ENCODE measurements at places on chromosomes 1 and 21.

DNA sequence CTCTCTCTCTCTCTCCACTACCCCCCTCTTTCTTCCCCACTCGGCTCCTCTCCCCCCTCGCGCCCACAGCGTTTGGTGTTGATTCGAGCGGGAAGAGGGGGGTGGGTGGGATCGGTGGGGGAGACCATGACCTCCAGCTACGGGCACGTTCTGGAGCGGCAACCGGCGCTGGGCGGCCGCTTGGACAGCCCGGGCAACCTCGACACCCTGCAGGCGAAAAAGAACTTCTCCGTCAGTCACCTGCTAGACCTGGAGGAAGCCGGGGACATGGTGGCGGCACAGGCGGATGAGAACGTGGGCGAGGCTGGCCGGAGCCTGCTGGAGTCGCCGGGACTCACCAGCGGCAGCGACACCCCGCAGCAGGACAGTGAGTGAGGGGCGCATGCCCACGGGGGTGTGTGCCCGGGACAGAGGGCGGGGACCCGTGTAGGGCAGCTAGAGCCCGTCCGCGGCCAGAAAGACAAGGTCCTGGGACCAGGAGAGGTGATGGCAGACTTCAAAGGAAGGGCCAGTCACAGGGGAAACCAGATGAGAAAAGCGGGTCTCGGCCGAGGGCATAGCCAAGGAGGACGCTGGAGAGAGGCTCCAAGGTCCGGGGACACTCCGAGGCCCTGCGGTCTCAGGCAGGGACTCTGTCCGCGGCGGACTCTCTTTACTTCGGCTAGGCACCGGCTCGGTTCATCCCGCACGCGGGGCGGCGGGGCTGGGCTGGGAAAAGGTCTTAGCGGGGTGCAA, at the start of gene PRRX1:
TSS of gene PRRX1 (plus strand) at position 39 of the 735 bp plus-strand sequence. CDS start at position 127, 88 bp downstream.
- no peak for DNase-seq

GRCh38 chr1:196598942-196599748, 9.1 kb downstream of the KCNT2 start:
- DNase-seq = no peak

GRCh38 chr1:77378723-77379535, 97.1 kb downstream of the AK5 start:
- DNase-seq = no peak

- DNase-seq = peak; percentile 16
Observed at GRCh38 chr1:92749024-92749634, 35.8 kb downstream of the EVI5 start.

DNA sequence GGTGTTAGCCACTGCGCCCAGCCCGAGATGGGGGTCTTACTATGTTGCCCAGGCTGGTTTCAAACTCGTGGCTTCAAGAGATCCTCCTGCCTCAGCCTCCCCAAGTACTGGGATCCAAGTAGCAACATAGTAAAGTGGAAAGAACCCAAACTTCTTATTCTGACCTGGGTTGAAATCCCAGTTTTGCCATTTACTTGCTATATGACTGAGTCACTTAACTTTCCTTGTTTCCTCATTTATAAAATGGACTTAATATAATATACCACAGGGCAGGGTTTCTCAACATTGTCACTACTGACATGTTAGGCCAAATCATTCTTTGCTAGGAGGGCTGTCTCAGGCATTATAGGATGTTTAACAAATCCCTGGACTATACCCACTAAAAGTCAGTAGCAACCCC, 6.7 kb downstream of the PFDN2 start:
- no peak for DNase-seq

- DNase-seq = no peak
Observed at GRCh38 chr1:109040989-109041620, 797 bp downstream of the WDR47 start.

GRCh38 chr1:212683357-212683722, 16.3 kb downstream of the BATF3 start:
- DNase-seq = no peak

DNA sequence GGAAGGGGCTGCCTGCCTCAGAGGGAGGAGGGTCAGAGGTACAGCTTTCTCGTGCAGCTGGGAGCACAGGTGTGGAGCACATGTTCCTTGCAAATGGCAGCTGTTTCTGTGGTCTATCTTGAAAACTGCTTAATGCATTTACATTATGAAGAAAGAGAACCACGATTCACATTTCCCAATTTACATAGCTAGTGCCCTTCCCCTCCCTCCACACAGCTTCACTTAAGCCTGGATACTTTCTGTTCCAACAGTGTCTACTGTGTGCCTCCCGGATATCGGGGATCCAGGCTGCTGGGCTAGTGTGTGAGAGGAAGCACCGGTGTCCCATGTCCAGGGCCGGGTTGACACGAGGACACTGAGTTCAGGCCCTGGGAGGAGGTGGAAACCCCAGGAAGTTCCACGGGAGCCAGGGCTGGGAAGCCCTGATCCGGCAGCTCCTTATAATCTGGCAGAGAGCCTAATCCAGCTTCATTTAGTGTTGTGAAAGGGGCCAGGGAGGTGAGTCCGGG, 31.6 kb downstream of the TMCC2 start:
- DNase-seq = no peak

DNA sequence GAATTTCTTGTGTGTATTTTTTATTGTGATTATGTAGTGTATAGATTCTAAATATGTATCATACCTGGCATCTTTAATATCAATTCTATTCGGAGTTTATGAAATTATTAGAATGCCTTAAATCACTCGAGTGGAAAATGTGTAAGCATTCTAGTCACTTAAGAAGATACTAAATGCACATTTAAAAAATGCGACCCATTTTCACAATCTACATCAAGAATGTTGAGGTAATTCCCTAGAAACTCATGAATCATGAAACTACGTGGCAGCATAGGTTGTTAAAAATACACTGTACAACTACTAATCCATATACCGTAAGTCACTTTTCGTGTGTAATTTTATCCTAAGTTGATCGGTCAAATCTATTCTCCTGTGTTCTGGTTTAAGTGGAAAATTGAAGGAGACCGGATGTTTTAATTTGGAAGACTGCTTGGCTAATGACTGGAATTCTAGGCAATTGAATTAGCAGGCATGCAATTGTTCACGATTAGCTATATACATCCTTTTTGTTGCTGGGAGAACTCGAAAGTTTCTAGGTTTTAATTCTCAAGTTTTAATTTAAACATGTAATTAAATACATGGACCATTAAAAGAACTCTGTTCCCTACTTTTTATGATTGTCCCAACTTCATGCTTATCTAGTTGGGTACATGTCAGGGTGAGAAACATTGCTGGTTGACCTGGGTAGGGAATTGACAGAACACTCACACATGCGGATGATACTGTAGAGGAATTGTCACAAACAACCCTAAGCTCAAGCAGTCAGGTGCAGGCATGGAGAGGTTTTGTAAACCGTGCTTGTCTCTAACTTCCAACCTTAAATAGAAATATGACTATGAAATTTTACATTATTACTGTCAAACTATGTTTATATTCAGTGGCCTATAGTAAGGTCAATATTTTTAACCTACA, 6.6 kb downstream of the ZBTB18 start:
- DNase-seq = no peak

- DNase-seq = no peak
Observed at GRCh38 chr1:17397910-17398695, 26.1 kb downstream of the PADI6 start.

DNA sequence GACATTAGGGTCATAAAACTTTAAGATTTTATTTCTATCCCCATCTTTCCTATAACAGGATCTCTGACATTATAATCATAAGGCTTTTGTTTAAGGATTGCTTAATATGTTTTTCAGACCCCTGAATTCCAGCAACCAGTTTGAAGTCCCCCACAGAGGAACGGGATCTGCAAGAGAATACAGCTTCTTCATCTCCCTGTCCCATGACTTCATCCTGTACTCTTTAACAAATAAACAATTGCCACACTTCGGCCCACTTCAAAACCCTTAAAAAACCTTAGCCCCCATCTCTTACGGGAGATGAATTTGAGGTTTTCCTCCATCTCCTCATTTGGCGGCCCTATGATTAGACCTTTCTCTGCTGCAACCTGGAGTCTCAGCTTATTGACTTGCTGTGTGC, 35.8 kb downstream of the TESK2 start:
- DNase-seq = no peak

- no peak for DNase-seq
Observed at GRCh38 chr1:54479841-54480524, 68.0 kb upstream of the ACOT11 start.

DNA sequence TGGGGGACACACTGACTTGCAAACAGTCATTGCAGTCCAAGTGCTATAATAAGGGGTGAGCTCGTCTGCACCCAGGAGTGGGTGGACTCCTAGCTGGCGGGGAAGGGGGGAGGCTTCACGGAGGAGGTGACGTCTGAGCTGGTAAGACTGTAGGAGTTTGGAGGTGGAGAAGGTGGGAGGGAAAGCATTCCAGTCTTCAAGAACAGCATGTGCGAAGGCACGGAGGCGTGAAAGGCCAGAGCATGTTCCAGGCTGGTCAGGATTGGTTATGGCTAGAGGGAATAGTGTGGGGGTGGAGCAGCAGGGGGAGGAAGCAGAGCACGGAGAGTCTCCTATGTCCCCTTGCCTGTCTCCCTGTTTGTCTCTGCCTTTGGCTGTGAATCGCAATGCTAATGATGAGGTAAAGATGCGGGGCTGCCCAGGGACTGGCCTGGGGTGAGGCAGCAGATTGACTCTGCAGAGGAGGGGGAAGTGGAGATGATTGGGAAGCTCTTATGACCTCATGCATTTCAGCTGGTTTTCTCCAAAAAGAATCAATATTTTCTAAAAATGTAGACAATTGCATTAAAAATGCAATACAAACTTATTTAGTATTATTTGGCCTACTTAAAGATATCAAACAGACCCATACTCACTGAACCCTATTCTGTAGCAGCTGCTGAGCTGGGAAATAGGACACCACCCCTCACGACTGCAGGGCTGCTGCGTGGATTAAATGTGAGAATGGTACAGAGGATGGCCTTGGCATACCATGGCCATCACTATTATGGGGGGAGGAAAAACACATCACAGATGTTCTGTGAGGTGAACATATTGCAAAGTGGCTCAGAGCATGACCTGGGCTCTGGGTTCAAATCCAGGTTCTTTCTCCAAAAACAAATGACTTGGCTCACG, 2.6 kb upstream of the ZNF436 start:
- no peak for DNase-seq

DNA sequence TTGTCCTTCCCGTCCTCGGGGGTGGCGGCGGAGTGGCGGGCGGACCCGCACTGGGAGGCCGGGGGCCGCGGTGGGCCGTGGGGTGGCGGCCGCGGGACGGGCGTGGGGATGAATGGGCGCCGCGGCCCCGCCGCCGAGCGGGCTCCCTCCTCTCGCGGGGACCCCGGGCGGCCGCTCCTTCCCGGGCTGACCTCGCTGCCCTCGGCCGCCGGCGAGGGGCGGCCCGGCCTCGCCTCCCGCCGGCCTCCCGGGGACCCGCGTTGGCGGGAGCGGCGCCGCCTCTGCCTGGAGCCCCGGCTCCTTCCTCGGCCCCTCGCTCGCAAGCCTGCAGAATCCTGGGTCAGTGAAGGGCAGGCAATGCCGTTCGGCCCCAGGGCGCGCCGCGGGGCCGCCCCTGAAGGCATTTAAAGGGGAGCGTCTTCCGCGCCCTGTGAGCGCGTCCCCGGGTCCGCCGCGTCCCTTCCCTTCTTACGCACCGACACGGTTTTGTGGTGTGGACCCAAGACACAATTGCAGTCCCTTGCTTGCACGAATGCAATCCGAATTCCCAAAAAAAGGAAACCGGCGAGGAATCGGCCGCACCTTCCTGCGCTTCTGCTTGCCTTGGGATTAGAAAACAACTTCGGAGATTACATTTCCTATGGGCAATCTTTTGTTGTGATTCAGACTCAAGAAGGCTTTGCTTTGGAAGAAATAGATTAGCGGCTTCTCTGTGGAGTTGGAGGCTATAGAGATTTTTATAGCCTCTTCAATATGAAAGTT, 776 bp downstream of the ITSN1 start:
- DNase-seq = no peak

DNA sequence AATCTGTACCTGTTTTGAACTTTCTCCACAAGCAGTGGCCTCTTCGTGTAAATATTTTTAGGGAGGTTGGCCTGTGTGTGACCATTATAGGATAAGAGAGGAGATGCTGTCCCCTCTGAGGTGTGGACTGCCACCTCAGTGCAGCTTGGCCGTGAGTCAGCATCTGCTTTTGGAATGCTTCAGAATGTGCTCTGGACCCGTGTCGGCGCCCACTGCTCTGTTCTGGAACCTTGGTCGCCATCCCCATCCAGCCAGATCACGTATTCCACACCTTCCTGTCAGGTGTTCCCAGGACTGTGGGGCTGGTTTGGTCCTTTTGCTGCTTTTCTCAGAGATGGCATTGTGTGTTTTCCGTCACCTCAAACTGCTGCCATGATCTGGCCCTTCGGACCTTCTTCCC, 5.5 kb downstream of the UCK2 start:
- DNase-seq = no peak

DNA sequence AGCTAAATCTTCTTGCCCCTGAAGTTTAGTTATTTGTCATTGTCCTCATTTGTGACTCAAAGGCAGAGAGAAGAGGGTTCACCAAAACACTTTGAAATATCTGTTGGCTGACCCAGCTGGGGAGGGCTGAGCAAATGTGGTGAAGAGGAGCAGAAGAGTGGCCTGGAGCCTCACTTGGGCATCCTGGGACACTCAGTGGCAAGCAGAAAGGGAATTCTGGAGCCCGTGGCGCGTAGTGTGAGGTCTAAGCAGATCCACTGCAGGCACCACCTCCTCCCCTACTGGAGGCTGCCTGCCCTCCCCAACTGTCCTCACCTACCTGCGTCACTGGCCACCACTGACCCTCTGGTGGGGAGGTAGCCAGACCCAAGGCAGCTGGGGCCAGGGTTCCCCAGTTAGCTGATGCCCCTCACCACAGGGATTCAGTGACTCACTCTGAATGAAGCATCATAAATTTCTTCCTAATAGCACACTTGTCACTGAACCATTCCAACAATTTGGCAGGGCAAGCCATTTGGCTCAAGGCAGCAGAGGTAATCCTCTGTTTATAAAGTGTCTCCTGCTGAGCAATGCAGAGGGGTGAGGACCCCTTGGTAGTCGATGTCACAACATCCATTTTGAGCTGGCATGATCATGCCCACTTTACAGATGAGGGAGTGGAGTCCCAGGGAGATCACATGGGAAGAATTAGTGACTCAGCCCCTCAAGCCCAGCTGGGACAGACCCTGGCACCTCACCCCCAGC, 80.3 kb downstream of the NENF start:
- DNase-seq = no peak

DNA sequence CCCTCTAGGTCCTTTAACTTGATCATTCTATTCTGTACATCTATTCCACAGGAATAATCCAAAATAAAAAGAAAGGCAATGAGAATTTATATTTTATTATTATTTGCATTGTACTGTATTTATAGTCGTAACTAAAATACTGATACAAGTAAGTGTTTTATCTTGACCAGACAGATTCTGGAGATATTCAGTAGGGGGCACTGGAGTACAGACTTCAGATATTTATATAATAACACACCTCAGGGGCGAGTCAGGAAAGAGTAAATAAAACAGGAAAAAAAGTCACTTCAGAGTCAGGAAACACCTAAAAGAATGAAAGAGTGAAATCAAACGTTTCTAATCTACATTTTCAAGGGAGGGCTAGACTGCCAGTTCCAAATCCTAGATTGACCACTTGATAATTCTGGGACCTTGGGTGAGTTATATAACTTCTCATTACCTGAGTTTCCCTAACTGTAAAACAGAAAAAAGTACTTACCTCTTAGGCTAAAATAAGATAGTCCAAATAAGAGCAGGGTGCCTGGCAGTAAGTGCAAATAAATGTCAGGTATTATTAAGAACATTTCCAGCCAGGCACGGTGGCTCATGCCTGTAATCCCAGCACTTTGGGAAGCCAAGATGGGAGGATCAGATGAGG, 31.1 kb upstream of the MTF1 start:
- DNase-seq = no peak

All from amygdala (tissue), 56 donors.